ENCODE measurements at places on chromosomes 13 and 19.

DNA sequence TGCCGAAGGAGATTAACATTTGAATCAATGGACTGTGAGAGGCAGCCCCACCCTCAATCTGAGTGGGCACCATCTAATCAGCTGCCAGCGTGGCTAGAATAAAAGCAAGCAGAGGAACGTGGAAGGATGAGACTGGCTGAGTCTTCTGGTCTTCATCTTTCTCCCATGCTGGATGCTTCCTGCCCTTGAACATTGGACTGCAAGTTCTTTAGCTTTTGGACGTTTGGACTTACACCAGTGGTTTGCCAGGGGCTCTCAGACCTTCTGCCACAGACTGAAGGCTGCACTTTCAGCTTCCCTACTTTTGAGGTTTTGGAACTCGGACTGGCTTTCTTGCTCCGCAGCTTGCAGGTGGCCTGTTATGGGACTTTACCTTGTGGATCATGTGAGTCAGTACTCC lies 14.7 kb downstream of the NHLRC3 start:
- DNase-seq = no peak

GRCh38 chr13:31150315-31150985 lies 11.3 kb downstream of the HSPH1 start:
- DNase-seq = no peak

DNA sequence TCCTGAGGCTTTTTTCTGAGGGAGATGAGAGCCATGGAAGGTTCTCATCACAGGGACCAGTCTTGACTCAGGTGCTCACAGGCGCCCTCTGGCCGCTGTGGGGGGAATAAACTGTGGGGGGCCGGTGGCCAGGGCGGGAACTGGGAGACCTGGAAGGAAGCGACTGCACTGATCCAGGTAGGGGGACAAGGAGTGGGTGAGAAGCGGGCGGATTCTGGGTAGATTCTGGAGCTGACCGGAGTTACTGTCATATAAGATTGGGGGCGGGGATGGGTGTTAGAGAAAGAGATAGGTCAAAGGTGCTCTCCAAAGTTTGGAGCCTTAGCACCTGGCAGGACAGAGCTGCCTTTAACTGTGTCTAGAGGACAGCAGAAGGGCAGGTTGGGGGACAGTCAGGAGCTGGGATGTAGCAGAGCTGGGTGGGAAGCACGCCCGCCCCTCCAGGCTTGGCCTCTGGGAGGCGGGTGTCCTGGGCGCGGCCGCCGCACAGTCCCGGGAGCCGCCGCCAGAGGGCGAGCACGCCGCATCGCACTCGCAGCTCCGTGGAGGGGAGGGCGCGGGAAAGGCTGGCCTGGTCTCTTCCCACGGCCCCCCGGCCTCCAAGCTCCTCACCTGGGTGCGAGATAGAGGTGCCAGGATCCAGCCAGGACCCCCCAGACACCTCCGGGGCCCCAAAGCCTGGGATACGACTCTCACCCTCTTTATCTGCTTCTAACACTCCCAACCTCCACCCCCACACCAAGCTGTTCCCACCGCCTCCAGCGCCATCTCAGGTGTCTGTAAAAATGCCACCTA lies 4.2 kb upstream of the DAND5 start:
- DNase-seq = peak; percentile 75

DNA sequence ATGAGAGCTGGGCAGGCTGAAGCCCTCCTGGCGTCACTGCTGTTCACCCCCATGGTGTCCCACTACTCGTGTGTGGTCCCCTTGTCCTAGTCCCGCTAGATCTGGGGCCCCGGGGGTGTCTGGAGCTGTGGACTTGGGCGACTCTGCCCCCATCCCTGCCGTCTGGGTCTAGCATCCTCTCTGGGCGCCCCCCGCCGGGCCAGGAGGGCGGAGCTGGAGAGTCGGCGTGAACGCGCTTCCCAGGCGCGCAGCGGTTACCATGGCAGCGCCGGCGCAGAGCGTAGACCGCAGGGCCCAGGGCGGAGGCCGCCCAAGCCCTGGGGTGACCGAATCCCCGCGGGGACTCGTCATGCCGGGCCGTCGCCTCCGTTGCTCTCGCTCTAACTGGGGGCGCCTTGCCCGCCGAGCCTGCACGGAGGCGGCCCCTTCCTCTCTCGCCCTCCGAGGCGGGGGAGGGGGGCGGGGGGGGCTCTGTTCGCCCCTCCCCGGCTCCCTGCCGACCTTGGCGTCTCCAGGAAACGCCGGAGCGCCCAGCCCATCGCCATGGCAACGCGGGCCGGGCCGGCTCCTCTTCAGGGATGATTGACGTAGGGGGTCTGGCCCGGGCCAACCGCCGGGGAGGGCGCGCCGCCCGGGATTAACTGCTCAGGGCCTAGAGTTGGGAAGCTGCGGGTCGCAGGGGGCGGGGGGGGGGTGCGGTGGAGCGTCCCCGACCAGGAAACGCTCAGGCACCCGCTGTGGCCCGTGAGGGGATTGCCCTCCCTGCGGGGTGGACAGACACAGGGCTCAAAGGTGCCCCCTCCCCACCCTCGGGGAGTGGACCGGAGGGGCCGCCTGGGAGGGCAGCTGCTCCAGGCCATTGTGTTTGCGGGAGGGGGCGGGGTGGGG lies 8.9 kb downstream of the ISYNA1 start:
- peak; percentile 89 for DNase-seq

GRCh38 chr19:33374236-33374714 lies 766 bp downstream of the CEBPG start:
- no peak for DNase-seq

GRCh38 chr13:87003265-87003664 lies 667.9 kb upstream of the SLITRK5 start:
- no peak for DNase-seq

DNA sequence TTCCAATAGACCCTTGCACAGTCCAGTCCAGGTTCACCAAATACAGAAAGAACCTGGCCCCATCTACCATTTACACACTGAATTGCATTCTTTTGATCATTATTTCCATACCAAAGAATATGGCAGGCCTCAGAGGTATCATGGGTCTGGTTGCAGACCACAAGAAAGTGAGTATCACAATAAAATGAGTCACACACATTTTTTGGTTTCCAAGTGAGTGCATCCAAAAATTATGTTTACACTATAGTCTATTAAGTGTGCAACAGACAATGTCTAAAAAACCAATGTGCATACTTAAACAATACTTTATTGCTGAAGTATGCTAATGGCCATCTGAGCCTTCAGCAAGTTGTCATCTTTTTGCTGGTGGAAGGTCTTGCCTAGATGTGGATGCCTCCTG lies 105.3 kb downstream of the SPACA7 start:
- no peak for DNase-seq

DNA sequence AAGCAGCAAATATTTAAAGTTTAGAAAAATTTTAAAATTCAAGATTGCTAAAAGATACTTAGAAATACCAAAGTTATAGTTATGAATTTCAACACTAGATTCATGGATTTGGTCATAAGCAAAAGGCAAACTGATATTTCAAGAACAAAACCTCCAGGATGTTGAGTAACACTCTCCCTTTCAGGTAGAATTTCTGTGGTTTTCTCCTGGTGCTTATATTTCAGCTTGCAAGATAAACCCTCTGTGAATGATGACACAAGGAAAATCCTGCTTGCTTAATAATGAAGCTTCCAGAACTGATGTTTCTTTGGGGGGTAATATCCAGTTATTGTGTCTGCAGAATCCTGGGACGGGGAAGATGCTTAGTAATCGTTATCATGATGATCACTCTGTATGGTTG lies 320.3 kb upstream of the EDNRB start:
- DNase-seq = no peak

- DNase-seq = no peak
These were observed 565.1 kb downstream of the LIG4 start for GRCh38 chr13:107650081-107650701.

- DNase-seq = no peak
These were observed 26.0 kb downstream of the DPRX start for GRCh38 chr19:53657778-53658177.

- no peak for DNase-seq
These were observed 42.8 kb upstream of the DCUN1D2 start for GRCh38 chr13:113533161-113533840.

- DNase-seq = no peak
These were observed 20.4 kb downstream of the MLLT1 start for GRCh38 chr19:6259312-6259861.

DNA sequence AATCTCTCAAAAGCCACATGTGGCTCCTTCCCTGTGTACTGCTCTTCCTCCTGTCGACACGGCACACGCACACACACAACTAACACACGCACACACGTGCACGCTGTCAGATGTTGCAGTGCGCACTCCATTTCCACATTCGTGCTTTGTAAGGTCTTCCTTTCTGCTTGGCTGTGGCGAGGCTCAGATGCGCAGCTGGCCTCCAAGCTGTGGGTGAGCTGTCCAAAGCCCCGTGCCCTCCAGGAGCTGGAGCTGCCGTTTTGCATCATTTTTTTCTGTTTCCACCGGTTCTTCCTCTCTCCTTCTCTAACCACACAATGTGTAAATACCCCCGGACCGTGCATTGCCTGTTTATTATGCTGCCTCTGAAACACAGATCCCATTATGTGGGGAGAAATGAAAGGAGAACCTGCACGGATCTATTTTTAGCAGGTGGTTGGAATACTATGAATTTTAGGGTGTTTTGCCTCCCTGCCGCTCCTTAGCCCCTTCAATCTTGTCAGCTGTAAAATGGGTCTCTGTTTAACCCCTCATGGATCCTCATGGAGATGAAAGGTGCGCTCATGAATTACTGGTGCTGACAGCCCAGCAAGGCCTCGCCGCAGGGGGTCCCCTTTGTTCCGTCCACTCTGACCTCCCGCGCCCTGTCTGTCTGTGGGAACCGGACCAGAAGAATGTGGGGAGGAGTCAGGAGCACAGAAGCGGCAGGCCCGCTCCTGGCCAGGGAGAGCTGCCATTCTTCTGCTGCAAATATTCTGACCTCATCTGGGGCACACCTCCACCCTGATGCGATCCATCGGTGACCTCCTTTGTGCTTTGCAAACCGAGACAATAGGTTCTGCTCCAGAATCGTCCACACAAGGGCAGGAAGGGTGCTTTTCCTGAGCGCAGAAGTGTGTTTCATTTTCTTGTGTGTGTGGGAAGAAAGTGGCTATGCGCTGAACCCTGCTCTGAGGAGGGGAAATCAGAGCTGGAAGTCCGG lies 137.7 kb downstream of the SOX1 start:
- DNase-seq = no peak

DNA sequence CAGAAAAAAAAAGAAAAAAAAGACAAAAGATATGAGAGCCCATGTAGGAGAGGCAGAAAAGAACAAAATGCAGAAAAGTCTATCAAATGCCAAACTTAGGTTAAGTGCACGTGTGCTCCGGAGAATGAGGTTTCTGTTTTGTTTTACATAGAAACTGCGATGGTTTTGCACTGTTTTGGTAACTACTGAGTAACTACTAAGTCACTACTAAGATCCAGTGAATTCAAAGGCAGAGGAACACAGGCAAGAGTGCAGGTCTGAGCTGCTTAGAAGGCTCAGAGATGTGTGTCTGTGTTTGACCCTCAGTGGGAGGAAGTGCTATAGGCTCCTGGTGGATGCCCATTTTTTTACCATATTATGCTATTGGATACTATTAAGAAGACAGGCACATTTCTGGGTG lies 299.3 kb downstream of the NDFIP2 start:
- no peak for DNase-seq

DNA sequence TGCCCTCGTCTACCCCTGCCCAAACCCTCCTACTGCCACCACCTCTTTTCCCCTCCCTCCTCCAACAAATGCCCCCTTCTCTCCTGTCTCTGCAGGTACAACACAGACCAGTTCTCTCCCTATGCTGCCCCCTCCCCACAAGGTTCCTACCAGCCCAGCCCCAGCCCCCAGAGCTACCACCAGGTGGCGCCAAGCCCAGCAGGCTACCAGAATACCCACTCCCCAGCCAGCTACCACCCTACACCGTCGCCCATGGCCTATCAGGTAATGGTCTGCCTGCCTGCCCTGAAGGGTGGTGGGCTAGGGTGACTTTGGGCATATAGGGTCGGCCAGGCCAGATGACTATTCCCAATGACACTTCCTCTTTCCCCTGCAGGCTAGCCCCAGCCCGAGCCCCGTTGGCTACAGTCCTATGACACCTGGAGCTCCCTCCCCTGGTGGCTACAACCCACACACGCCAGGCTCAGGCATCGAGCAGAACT lies 6.5 kb upstream of the TIMM50 start:
- peak; percentile 53 for DNase-seq

DNA sequence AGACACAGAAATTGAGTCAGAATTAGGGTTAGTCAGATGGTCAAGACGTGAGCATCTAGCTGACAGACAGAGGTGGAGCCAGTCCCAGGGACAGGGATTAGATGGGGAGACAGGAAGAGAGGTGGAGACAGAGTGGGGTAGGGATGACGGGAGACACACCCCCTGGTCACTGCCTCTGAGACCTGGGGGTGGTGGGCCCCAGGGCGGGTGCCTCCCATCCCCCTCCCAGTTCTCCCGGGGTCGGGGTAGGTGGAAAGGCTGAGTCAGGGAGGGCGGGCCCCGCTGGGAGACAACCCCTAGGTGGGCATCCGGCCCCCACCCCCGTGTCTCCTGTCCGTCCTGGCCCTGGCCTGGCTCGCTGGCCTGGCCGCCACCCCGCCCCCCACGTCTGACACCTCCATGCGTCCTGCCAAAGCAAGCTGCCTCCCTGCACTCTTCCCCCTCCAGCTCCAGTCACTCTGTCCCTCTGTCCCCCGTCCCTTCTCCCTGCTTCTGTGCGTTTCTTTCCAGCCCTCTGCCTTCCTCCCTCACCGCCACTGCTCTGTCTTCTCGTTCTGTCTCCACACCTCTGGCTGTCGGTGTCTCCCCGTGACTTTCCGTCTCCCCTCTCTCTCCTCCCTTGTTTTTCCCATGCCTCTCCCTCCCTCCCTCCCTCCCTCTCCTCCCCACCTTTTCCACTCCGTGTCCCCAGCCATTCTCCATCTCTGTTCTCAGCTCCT lies 15.1 kb downstream of the CCDC97 start:
- DNase-seq = no peak

- peak; percentile 38 for DNase-seq
These were observed 31.7 kb downstream of the DNAJC15 start for GRCh38 chr13:43054803-43055802.

Measured in CD4-positive, alpha-beta T cell treated with Interleukin-4 for 4 hours (primary cell).